ENCODE measurements at places on chromosomes 16 and 17.
A peak's percentile ranks its signal among the peaks of the same experiment; 100 is the strongest.

GRCh38 chr17:45121055-45121454 is 11.3 kb downstream of the PLCD3 start:
- no peak for DNase-seq

DNA sequence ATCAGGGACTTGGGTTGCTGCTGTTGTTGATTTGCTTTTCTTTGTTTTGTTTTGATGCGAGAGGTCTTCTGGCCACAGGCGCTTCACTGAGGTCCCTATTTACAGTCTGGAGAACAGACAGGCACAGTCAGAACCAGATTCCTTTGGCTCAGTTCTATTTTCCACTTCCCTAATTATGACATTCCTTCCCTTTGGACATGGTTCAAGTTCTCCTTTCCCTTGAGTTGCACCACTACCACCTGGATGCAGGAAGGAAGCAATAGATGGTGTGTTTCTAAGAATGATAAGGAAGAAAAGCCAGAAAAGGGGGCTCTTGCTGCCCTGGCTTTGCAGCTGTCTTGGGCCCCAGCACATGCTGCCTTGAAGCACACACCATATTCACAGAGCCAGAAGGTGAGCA is 160.6 kb downstream of the MAF start:
- peak; percentile 43 for DNase-seq

- DNase-seq, result no peak
Observed at GRCh38 chr16:27174798-27175197, 28.5 kb upstream of the KDM8 start.

DNA sequence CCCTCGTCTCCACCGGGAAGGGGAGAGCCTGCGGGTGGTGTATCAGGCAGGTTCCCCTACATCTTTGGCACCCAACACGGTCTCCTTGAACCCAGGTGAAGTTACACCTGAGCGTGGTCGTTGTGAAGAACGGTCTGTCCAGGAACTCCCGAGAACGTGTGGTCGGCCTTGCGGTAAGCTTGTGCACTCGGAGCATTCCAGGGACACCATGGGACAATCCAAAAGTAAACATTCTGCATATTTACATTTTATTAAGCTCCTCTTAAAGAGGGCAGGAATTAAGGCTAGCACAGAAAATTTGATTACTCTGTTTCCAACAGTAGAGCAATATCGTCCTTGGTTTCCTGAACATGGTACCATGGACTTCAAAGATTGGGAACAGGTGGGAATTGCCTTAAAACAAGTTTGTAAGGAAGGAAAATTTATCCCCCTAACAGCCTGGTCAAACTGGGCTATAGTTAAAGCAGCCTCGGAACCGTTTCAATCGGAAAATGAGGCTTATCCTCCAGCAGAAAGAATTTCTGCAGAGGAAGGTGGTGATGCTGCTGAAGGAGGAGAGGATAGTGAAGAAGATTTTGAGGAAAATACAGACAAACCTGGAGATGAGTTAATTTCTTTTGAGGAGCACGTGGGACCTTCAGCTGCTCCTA is 18.2 kb downstream of the ALOX15B start:
- DNase-seq, result no peak

GRCh38 chr16:10343124-10343760 is 42.6 kb upstream of the ATF7IP2 start:
- DNase-seq, result no peak

GRCh38 chr17:73865831-73866230 is 221.6 kb upstream of the SDK2 start:
- no peak for DNase-seq

DNA sequence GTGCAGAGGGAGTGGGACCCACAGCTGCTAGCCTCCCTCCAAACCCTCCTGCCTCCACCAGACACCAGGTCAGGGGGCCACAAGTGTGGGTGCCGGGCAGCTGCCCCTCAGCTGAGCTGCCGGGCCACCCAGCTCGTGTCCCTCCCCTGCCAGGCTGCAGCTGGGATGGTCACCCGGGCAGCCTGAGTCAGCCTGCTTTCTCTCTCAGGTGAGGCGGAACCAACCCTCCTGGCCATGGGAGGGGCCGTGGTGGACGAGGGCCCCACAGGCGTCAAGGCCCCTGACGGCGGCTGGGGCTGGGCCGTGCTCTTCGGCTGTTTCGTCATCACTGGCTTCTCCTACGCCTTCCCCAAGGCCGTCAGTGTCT is 6.9 kb downstream of the SLC16A3 start:
- no peak for DNase-seq

- DNase-seq, result no peak
Observed at GRCh38 chr17:72816406-72816805, 276.1 kb downstream of the SLC39A11 start.

GRCh38 chr16:293043-293775 is 10.2 kb downstream of the PDIA2 start:
- no peak for DNase-seq

DNA sequence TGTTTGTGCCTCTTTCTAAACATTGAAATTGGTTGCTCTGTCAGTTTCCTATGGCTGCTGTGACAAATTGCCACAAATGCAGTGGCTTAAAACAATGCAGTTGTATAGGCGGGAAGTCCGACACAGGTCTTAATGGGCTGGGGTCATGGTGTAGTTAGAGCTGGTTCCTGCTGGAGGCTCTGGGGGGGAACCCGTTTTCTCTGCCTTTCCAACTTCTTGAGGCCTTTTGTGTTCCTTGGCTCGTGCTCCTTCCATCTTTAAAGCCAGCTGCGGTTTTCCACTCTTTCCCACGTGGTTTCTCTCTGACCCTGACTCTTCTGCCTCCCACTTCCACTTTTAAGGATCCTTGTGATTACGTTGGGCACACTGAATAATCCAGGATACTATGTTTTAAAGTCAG is 12.5 kb downstream of the EPN2 start:
- no peak for DNase-seq

DNA sequence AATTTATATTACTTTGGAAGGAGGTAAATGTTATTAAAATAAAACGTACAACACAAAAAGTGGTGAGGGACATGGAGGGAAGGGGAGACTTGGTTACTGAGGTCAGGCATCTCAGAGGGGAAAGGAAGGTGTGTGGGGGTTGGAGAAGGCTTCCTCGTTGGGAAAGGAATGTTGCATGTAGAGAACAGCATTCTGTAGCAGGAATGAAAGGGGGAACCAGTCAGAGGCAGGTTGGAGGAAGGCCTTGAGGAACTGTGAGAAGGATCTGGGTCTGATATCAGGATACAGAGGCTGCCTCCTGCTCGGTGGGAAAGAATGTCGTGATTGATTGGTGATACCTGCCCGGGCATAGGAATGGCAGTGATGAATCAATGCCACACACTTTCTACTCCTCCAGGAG is 103.3 kb upstream of the ZFHX3 start:
- no peak for DNase-seq

DNA sequence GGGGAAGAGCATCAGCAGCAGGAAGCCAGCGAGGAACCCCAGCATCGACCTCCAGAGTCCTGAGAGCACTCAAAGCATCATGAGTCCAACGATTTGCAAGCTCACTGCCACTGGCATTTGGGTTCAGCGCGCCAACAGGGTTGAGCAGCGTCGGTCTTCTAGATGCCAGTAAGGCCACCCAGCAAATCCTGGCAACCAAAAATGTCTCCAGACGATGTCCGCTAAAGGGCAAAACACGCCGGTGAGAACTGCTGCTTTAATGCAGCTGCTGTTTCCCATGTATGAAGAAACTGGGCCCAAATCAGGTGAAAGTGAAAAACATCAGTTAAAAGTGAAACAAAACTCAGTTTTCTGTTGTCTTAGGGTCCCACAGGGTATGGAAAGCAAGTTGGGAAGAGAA is 70.2 kb downstream of the ANKRD11 start:
- peak; percentile 64 for DNase-seq

GRCh38 chr17:1617620-1618174 is 10.9 kb downstream of the SLC43A2 start:
- DNase-seq, result no peak

DNA sequence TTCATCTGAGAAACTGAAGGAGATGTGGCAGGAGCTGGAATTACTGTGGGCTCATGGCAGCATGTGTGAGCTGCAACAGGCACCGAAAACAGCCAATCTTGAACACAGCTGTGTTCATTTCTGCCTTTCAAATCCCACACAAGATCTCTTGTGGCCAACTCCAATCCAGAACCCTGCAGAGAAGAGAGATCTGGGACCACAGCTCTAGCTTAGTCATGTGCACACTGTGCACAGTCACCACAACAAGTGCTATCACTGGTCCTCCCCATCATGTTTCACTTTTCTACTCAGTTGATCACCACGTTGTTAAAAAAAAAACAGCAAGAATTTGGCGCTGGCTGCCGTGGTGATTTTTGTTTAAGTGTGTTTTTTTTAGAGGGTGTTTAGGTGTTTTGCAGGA is 254.5 kb upstream of the ELAC2 start:
- no peak for DNase-seq

DNA sequence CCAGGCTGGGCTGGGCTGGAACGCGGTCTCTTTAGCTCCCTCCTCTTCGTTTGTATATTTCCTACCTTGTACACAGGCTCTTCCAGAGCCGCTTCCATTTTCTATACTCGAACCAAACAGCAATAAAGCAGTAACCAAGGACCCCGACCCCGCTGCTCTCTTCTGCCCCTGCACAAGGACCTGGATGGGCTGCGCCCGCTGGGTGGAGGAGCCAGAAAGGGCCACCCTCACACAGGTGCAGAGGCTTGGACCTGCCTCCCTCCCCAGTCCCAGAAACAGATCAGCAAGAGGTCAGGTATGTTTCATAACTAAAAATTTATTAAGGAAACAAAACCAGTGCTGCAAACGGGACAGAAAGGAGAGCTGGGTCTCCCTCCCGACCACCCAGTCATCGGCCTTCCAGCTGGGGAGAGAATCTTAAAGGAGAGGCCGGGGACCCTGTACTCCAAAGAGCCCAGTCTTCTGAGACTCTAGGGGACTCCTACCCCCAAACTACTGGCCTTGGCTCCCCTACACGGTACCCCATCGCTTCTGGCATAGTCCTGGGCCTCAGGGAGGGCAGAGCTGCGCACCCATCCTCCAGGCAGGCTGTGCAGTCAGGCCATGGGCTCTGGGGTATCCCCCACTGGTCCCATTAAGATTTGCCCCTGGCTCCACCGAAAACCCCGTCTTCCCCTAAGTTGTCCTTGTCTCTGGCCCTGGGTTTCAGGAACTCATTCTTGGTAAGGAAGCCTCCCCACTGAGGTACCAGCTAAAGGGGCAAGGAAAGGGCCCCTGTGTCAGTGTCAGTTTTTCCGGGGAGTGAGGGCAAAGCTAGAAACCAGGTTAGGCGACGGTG is 4.9 kb downstream of the HIC1 start:
- DNase-seq, result no peak

All from Ammon's horn (tissue), 1 donor.